GOT3 (cell line): ENCODE measurements at places on chromosomes 12 and 14.
A peak's percentile ranks its signal among the peaks of the same experiment; 100 is the strongest.

GRCh38 chr14:91060351-91061055 is at the start of gene RPS6KA5:
RPS6KA5 (minus strand) TSS chr14:91060641; CDS start chr14:91060434, 207 bp downstream.
- DNase-seq = peak; percentile 89

GRCh38 chr12:40171501-40171900 is 53.3 kb upstream of the LRRK2 start:
- DNase-seq = no peak

- no peak for DNase-seq
Observed at GRCh38 chr12:75816897-75817296, 214.7 kb downstream of the PHLDA1 start.

DNA sequence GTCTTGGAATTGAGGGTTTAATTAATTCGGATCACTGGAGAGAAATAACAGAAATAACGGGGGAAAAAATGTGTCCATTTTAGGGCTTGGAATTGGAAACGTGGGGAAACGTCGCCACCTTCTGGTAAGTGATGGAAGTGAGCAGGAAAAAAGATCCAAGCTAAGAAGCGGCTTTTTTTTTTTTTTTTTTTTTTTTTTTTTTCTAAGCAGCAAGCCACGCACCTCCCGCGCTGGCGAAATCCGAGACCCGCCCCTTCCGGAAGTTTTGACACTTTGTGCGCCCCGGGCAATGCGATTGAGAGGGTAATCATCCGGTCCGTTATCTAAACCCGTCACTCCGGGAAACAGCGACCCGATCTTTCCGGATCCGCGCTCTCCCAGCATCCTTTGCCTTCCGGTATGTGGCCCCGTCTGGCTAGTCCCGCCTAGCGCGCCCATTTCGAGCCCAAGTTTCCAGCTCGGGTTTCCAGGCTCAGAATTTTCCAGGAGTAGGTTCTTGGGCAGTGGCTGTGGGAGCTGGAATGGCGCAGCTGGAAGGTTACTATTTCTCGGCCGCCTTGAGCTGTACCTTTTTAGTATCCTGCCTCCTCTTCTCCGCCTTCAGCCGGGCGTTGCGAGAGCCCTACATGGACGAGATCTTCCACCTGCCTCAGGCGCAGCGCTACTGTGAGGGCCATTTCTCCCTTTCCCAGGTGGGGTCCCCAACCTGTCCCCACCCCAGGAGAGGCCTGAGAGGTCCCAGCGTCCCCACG is at the start of gene ALG10:
TSS of gene ALG10 (plus strand) at position 418 of the 752 bp plus-strand sequence. CDS start at position 522, 104 bp downstream.
- DNase-seq = peak; percentile 84

GRCh38 chr14:88299865-88300530 is 23.1 kb downstream of the KCNK10 start:
- DNase-seq = no peak

- DNase-seq = no peak
Observed at GRCh38 chr12:58176296-58176869, 235.0 kb downstream of the ATP23 start.

- no peak for DNase-seq
Observed at GRCh38 chr12:50928392-50928791, 24.0 kb upstream of the HIGD1C start.

GRCh38 chr14:23023022-23023794 is 11.5 kb downstream of the PSMB5 start:
- DNase-seq = no peak

DNA sequence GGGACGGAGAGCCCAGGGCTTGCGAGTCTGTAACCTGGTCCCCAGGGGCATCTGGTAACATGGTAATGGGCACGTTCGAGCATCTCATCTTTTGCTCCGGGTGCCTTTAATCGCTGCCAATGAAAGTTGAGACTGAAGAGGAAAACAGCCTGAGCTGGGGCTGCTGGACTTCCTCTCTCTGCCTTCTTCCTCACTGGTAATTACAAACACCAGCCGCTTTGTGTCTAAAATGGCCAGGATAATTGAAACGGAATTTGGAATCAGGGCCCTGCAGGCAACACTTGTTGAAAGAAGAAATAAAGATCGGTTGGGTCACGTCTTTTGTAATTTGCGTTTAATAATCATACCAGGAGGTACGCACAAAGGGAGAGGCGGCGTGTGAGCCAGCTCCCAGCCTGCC is 51.5 kb upstream of the GPATCH2L start:
- no peak for DNase-seq

DNA sequence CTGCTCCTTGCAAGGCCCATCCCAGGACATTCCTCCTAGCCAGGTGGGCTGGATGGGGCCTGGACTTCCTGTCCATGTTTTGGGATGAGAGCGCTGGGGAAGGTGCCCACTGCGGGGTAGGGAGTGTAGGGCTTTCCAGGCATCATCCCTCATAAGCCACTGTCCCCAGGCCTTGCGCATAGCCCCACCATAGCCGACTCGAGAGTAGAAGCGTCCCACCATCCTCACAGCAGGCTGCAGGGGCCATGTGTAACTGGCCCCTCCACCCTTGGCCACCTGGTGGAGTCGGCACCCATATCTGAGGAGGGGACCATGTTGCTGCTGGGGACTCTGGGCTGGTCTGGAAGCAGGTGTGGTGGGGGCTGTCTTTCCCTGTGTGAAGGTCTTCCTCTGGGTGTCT is 30.5 kb downstream of the SH2B3 start:
- no peak for DNase-seq

DNA sequence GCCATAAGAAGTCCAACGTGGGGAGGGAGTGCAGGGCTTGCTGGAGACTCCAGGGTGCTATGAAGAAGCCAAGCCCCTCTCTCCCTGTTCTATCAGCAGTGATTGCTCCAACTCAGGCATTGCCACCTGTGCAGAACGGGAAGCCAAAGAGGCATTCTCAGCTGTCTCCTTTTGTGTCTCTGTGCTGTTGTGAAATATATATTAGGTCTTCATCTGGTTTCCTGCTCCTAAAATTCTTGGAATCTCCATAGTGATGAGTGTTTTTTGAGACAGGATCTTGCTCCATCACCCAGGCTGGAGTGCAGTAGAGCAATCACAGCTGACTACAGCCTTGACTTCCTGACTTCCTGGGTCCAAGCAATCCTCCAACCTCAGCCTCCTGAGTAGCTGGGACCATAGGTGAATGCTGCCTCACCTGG is 51.2 kb upstream of the AEBP2 start:
- DNase-seq = no peak

- no peak for DNase-seq
Observed at GRCh38 chr14:38199739-38200138, 8.0 kb upstream of the SSTR1 start.

GRCh38 chr12:565589-566105 is 97.6 kb downstream of the NINJ2 start:
- DNase-seq = no peak

GRCh38 chr12:98405805-98406366 is 109.5 kb upstream of the TMPO start:
- DNase-seq = no peak

- DNase-seq = no peak
Observed at GRCh38 chr12:79020106-79020505, 155.5 kb downstream of the SYT1 start.

- DNase-seq = no peak
Observed at GRCh38 chr12:94276725-94277124, 128.3 kb downstream of the PLXNC1 start.

- DNase-seq = no peak
Observed at GRCh38 chr12:95733141-95733825, 57.3 kb downstream of the NTN4 start.

GRCh38 chr12:125491553-125491952 is 426.3 kb downstream of the AACS start:
- DNase-seq = no peak

GRCh38 chr14:22888662-22889061 is 5.6 kb downstream of the REM2 start:
- DNase-seq = no peak

DNA sequence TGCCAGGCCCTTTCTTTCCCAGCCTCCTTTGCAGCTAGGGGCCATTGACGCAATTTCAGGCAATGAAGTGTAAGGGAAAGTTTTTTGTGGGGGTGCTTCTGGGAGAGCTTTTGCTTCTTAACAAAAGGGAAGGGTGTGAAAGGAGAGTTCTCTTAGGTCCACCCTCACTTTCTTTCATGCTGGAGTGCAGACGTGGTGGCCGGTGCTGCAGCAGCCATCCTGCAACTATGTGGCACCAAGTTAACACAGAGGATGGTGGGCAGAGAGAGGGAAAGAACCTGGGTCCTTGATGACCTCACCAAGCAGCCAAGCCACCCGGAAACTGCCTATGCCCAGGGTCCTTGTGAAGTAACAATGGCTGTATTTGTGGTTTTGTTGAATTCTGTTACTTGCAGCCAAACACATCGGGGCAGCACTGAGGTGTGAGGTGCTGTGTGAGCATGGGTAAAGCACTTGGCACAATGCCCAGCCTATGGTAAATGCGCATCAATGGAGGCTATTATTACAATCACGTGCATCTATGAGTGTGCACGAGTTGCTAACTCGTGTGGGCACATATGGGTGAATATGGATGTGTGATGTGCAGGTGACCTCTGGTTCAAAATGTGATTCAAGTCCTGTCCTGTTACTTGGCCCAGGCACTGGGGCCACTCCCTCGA is 122.6 kb downstream of the CALM1 start:
- DNase-seq = no peak

DNA sequence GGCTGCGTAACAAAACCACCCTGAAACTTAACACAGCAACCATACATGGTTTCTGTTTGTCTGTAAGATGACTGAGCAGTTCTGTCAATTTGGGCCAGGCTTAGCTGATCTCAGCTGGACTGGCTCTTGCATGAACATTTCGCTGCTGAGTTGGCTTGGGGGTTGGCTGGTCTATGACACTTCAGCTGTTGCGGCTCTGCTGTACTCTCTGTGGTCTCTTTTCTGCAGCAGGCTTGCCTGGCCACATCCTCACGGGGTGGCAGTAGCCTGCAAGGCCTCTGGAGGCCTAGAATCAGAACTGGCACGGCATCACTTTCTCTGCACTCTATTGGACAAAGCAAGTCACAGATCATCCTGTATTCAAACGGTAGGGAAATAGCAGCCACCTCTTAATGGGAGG is 216.2 kb downstream of the BCL11B start:
- no peak for DNase-seq

DNA sequence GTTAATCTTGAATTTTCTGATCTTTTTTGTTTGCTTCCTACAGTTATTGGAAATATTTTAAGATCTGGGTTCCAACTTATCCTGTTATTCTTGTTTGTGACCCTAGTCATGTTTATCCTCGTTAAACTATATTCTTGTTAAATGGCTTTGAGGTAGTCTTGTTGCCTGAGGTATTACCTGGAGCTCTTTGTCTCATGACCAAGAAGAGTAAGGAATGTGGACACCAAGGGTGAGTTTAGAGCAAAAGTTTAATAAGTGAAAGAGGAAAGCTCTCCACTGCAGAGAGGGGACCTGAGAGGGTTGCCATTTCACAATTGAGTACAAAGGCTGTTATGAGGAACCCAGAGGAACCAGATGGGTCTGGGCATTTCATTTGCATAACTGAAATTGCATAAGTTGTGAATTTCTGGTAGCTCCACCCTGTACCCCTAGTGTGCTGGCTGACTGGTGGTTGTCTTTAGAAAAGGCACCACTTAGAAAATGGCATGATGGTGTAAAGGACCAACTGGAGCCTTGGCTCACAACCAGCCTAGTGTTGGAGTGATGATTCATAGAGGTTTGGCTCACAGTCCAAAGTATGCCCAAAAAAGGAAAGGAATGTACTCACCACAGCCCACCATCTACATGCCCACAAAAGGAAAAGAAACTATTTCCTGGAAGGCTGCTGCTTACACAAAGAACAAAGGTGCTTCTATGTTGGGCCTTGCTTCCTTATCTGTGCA is 36.7 kb upstream of the RESF1 start:
- no peak for DNase-seq

- DNase-seq = no peak
Observed at GRCh38 chr12:75444429-75445136, 36.0 kb upstream of the GLIPR1 start.

- no peak for DNase-seq
Observed at GRCh38 chr12:4147031-4147481, 126.5 kb upstream of the CCND2 start.

DNA sequence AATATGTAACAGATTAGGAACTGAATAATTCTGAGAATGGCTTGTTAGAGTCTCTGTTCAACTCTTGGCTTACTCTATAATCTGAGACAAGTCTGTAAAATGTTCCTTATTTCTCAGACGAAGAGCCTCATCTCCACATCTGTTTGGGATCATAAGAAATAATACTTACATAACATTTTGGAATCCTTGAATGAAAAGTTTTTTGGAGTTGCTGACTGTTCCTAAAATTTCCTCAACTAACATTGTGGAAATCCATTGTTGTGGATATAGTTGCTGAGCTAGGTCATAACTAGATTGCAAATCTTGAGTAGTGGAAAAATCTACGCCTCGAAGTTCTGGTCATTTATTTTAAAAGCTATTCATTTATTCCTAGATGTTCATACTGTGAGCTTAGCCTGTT is 402.9 kb downstream of the ZFP36L1 start:
- DNase-seq = no peak

- DNase-seq = no peak
Observed at GRCh38 chr12:95796225-95796981, 5.8 kb upstream of the NTN4 start.

DNA sequence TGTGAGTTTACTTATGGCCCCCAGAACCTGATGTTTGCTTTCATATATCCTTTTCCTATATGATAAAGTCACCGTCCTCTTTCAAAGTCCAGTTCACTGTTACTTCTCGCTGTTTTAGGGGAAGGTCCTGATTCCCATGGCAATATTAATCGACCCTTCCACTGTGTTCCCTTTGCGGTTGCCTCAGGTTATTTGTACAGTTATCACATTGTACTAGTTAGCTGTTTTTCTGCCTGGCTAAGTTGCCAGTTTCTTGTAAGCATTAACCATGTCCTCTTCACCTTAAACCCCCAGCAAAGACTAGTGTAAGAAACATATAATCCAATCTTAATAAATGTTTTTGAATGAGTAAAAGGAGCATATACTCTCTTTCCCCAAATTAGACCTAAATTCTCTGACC is 115.0 kb upstream of the PPFIA2 start:
- DNase-seq = no peak

DNA sequence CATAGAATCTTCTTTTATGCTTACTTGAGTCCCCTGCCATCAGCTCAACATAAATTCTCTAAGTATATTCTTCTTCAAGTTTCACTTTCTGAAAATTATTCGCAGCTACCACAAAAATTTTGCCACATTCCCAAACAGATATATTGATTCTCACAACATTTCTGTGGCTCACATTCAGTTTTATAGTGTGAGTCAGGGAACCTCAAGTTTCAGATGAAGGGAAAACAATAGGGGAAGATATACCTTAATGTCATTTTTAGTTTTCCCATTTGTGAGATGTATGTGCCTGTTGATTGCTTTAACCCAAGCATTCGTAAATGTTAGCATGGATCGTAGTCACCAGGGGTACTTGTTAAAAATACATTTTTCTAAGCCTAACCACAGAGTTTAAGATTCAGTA is 465.8 kb downstream of the CCER1 start:
- no peak for DNase-seq

DNA sequence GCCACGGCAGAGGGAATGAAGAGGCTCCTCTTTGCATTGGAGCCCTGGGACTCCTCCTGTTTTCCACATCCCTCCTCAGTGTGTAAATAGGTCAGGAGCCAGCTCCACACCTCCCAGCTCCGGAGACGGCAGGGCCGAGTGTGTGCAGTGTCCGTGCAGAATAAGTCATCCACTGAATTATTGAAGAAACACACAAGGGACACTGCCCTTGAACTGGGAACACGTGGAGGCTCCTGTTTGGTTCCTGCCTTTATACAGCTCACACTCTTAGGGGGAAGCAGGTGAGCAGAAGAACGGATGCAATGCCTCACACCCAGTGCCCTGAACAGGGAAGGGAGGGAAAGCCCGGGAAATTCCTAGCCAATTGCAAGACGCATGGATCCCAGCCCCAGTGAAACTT is 10.4 kb upstream of the FZD10 start:
- DNase-seq = no peak

- no peak for DNase-seq
Observed at GRCh38 chr14:90379106-90379505, 17.7 kb upstream of the CALM1 start.

- DNase-seq = no peak
Observed at GRCh38 chr14:50360851-50361250, 35.8 kb downstream of the CDKL1 start.
